SW480 (cell line): ENCODE measurements at places on chromosomes 11 and 22.

- no peak for DNase-seq
Observed at GRCh38 chr11:73969091-73969490, 13.6 kb downstream of the UCP2 start.

DNA sequence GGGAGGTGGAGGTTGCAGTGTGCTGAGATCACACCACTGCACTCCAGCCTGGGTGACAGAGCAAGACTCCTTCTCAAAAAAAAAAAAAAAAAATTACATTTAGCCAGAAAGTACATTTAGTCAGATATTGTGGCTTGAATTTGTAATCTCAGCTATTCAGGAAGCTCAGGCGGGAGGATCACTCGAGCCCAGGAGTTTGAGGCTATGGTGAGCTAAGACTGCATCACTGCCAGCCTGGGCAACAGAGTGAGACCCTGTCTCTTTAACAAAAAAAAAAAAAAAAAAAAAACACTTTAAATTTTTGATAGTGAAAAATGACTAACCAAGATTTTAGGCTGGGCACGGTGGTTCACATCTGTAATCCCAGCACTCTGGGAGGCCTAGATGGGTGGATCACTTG lies 27.3 kb downstream of the MRTFA start:
- DNase-seq, result no peak

DNA sequence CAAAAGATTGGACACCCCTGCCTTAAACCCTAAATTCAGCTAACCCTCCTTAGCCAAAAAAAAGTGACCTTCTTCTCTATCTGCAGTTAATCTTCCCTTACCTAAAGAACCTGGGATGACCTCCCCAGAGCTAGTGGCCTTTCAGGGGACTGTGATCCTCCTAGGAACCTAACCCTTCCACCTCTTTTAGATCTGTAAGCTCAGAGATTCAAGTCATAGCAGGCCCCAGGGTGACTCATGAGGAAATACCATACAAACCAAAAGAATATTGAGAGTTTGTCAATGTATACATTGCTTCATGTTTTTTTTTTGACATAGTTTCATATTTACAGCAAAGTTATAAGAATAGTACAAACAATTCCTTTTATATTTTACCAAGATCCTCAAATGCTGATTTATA lies 38.3 kb upstream of the CXCR5 start:
- peak; percentile 55 for DNase-seq

GRCh38 chr22:36466258-36466657 lies 15.2 kb downstream of the TXN2 start:
- DNase-seq, result no peak

DNA sequence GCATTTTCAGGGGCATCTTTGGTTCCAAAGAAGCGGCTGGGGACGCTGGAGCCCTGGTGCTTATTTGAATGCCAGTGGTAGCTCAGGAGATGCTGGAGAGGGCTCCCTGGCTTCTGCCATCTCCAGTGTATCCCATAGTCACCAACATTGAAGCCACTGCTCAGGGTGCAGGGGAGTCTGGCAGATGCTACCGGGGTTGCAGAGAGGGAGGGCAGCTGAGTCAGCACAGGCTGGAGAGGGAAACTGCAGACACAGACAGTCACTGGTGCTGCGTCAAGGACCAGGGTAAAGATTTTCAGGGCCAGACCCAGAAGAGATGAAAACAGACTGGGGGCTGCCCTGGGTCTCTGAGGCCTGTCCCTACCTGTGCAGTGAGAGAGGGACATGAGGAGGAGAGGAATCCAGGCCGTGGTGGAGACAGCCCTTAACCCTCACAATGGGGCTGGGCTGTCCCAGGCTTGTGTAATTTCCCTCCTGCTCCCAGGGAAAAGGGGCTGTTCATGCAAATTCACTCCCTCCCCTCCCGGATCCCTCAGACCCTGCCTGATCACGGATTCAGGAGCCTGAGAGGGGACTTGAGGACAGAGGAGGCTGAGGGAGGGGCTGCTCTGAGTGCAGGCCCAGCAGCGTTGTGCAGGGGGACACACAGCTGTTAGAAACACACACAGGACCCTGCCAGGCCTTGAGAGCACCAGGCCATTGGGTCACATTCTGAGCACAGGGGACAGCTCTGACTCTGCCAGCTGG lies 126.9 kb upstream of the GRK3 start:
- DNase-seq, result no peak

- DNase-seq, result no peak
Observed at GRCh38 chr11:101034076-101034475, 95.5 kb downstream of the PGR start.

DNA sequence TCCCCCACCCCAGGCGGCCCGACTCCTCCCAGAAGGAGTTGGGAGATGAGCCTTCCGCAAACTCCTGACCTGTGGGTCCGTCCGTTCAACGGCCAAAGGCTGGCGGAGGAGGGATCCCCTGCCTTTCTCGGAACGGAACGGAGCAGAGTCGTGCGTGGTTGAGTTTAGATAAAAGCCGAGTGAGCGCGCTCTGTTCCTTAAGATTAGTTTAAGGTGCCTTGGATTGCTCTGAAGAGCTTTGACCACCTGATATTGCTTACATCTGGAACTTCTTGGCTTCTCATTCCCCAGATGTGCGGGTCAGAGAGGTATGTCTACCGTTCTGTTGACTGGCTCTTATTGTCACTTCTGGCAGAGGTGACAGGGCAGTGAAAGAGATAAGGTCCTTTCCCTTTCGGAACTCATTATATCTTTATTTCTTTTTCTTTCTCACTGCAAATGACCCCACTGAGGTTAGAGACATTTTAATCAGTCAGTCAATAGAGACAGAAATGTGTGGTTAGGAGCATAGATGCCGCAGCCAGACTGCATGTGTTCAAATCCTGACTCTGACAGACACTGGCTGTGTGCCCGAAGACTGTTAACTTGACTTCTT lies at the start of gene TRIM6:
TSS of gene TRIM6 (plus strand) at position 31 of the 595 bp plus-strand sequence. CDS start at position 292, 261 bp downstream.
- DNase-seq, result no peak

- DNase-seq, result no peak
Observed at GRCh38 chr11:85021058-85021457, 606.1 kb downstream of the DLG2 start.

DNA sequence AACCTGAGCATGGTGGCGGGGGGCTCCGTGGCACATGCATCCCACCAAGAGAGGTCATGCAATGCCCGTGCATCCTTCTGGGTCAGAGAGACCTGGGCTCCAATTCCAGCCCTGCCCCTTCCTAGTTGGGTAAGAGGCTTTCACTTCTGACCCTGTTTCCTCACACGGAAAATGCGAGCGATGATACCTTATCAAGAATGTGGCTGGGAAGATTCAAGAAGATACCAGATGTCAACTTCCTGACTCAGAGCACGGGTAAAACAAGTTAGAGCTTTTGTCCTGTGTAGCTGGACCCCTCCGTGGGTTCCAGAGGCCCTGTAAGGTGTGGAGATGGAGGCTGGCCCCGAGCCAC lies 8.7 kb upstream of the DGKZ start:
- DNase-seq, result no peak

DNA sequence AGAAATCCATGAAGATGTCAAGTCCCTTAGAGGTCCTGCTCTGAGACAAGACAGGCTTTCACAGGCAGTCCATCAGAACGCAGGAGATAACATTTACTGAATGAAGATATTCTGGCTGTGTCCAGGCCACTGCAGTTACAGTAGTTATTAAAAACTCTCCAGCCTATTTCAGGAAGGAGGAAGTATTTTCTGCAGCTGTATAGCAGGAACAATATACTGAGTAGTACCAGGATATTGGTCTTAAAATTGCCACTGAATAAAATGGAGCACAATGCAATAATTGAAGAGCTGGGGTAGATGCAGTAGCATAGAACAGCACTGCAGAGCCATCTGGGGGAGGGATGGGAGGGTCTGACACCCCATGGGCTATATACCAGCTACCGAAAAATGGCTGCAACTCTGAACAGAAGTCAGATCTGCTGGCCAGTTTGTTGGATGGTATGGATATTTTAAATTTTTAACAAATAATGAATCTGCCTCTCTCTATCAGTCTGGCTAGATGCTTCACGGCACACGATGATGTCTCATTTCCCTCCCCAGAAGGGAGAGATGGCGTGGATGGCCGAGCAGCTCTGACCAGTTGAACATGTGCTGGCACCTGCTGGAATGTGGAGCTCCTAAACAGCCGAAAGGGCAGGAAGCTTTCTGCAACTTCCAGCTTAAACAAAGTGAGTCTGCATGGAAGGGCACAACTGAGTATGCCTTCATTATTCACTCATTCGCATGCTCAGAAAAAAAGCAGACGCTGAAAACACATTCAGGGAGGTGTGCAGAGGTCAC lies 342.1 kb upstream of the SYN3 start:
- DNase-seq, result no peak

- DNase-seq, result no peak
Observed at GRCh38 chr11:44255406-44256071, 54.4 kb downstream of the ALX4 start.

- no peak for DNase-seq
Observed at GRCh38 chr11:132744771-132745170, 787.5 kb downstream of the OPCML start.

DNA sequence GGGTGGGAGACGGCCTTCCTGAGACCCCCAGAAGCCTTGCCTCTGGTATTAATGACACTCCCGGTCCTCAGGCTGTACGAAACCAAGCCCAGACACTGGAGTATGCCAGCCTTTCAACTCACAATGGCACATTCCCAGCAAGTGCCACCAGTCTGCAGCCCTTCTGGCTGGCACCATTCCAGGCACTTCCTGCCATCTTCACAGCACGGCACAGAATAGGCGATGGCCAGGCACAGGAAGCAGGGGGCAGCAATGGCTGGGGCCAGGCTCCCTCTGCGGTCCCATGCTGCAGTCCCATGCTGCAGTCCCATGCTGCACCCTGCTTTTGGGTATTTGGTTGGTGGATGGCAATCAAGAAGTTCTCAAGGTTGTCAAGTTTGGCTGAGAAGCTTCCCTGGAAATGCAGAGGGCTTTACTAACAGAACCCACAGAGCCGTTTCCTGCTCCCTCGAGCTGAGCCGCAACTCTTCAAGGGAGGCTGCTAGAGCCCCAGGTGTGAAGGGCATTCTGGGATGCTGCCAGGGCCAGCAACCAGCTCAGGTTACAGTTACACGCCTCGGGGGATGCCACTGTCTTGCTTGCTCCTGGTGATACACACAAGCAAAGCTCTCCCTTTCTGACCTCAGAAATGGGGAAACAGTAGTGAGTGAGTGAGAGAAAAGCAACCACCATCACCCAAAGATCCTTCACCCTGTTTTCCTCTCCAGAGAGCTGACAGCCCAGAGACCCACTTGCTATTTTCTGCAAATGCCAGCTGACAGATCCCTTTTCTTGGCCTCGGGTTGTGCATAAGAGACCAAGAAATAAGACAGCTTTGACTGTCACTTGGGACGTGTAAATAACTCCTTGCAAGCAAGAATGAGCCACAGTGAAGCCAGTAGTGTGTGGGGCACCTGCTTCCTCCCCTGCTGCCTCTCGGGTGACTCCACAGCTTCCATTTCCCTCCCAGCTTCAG lies 23.9 kb downstream of the LRFN4 start:
- DNase-seq, result peak; percentile 65
